Activated CD8-positive, alpha-beta memory T cell treated with anti-CD3 and anti-CD28 coated beads, Interleukin-2, amount 10 ng/mL, durations not matched to agents 7 days and 5 days (primary cell): ENCODE measurements at places on chromosomes 11 and 22. TPM values are rescaled to one million over a fixed set of nuclear protein-coding genes. Genes with fewer than 3 reads are reported as not detected.

The F2 gene
- not detected for total RNA-seq

The SYCE3 gene
- total RNA-seq: 0.76 TPM

The DDI1 gene
- not detected for total RNA-seq

The MUC5B gene
- total RNA-seq: not detected

The BRSK2 gene
- total RNA-seq: not detected

The USP28 gene
- 50.5 TPM for total RNA-seq

The OR51B2 gene
- not detected for total RNA-seq

The MYBPC3 gene
- not detected for total RNA-seq

The ANKK1 gene
- total RNA-seq: 0.29 TPM

The OR6M1 gene
- total RNA-seq: not detected

The C1QTNF5 gene
- total RNA-seq: not detected

The OR10A3 gene
- not detected for total RNA-seq

The PISD gene
- total RNA-seq: 40.0 TPM

The OR2AG1 gene
- total RNA-seq: not detected

The SPON1 gene
- not detected for total RNA-seq

The OR10A6 gene
- not detected for total RNA-seq

The JAM3 gene
- total RNA-seq: 3.2 TPM

The CNGA4 gene
- total RNA-seq: 0.26 TPM

The CLMP gene
- not detected for total RNA-seq

The SERPIND1 gene
- not detected for total RNA-seq

The PKNOX2 gene
- not detected for total RNA-seq

The HBG1 gene
- total RNA-seq: not detected

The OR52H1 gene
- total RNA-seq: not detected

The IFT27 gene
- 33.7 TPM for total RNA-seq

The LRFN4 gene
- total RNA-seq: 29.8 TPM

The KDM4D gene
- total RNA-seq: 1.4 TPM

The PANX3 gene
- not detected for total RNA-seq

The NPAS4 gene
- not detected for total RNA-seq

The MICAL2 gene
- 168 TPM for total RNA-seq

The PHLDA2 gene
- total RNA-seq: 3.6 TPM

The SYT12 gene
- not detected for total RNA-seq

The OR2D2 gene
- total RNA-seq: 0.21 TPM

The BLID gene
- total RNA-seq: not detected

The HBD gene
- not detected for total RNA-seq

The APOL1 gene
- total RNA-seq: 55.6 TPM

The CBLIF gene
- not detected for total RNA-seq

The APOBEC3H gene
- total RNA-seq: 67.0 TPM
